ENCODE measurements at places on chromosomes 3 and 15.

- DNase-seq = no peak
Measured at GRCh38 chr3:4823986-4824925, 155.0 kb upstream of the BHLHE40 start.

GRCh38 chr3:119747357-119747756, 34.5 kb upstream of the NR1I2 start:
- no peak for DNase-seq

DNA sequence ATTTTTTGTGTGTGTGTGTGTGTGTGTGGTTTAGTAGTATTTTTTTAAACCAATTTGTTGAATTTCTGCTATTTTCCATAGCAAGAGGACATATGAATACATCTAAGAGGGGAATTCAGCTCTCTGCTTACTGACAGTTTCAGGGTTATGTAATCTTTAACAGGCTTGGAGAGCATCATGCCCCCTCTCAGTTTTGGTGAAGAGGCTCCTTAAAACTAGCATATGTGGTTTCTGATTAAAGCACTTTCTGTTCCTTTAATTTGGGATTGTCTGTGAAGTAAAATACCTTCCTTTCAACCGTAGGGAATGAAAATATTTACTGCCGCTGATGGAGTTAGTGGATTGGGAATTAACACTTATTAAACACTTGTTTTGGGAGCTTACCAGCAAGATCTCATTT, 19.4 kb upstream of the NFKBIZ start:
- DNase-seq = no peak

DNA sequence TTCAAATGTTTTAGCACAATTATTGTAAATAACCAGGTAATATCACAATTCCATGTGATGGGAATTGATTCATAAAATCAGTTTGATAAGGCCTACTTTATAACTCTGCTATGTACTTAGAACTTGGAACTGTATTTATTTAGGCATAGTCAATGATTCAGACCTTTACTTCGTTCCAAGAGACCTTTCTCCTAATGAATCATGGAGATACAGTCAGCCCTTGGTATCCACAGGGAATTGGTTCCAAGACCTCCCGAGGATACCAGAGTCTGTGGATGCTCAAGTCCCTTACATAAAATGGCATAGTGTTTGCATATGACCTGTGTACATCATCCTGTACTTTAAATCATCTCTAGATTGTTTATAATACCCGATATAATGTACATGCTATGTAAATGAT, 60.8 kb upstream of the UMPS start:
- no peak for DNase-seq

- DNase-seq = no peak
Measured at GRCh38 chr3:30996467-30996866, 102.0 kb upstream of the GADL1 start.

DNA sequence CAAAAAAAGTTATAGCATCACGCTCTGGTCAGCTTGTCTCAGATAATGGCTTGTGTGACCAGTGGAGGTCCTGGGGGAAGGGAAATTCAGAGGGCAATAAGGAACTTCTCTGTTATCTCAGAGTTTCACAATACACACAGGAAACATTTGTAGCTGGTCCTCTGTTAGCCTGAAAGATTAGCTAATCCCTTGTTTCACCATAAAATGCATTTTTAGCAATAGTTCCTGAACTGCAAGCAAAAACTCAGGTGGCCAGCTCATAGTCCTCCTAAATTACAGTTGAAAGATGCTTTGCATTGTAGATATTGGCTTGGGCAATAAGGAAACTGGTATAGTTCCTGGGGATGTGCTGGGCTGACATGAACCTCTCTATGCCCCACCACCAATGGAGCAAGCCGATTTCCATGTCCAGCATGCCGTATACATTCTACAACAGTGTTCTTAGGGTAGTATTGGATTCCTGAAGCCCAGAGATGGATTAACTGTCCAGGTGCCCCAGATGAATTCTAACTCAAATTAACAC, 141.5 kb upstream of the TBL1XR1 start:
- peak; percentile 37 for DNase-seq

GRCh38 chr15:59918994-59919951, 84.8 kb upstream of the FOXB1 start:
- DNase-seq = no peak

DNA sequence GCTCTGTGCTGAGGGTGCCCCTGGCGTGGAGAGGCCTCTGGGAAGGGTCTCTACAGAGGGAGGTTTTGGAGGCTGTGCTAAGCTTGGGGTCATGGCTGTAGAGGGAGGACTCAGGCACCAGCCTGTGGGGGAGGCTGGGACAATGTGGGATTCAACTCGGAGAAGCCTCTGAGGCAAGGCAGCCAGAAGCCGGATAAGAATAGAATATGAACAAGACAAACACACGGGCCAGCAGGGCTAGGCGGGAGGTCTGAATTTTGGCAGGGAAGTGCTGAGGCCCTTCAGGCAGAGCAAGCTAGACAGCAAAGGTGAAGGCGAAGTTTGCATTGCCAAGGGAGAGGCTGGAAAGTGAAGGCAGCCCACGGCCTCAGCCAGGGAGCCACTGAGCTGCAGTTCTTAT, 612.1 kb upstream of the NR2F2 start:
- no peak for DNase-seq

GRCh38 chr3:69941037-69941436, 58.5 kb upstream of the SAMMSON start:
- no peak for DNase-seq

- no peak for DNase-seq
Measured at GRCh38 chr15:75348562-75349350, 1.9 kb downstream of the NEIL1 start.

GRCh38 chr3:109899925-109900324, 562.6 kb upstream of the DPPA4 start:
- DNase-seq = no peak

- no peak for DNase-seq
Measured at GRCh38 chr3:186895406-186895805, 34.9 kb upstream of the ST6GAL1 start.

DNA sequence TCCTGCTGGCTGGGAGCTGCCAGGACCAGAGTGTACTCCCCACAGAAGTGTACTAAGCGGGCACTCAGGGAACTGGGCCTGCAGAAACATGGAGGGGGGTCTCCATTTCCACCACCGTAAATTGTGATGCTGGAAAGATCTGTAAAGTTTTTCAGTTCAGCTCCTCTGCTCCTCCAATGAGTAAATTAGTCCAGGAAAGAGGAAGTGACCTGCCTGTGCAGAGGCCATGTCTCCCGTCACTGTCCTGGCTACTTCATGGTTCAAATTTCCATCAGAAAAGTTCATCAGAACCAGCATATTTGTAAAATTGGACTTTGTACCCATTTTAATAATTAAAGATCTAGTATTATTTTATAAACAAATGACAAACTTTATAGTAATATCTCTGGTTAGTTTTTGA, 226.7 kb upstream of the THBS1 start:
- no peak for DNase-seq

DNA sequence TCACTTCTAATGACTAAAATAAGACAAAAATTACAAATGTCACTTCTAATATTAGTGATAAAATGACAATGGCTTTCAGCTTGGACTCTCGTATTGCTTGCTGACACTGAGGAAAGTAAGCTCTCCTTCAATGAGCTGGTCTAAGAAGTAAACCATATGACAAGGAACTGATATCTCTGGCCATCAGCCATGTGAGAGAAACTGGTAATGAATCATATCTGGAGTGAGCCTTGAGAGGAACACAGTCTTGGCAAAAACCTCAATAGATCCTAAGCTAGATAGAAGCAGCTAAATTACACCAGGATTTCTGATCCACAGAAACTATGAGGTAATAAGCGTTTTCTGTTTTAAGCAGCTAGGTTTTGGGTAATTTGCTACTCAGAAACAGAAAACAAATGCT, 1575.1 kb downstream of the OTOL1 start:
- no peak for DNase-seq

GRCh38 chr3:131396170-131396569, 14.6 kb downstream of the NUDT16 start:
- no peak for DNase-seq

DNA sequence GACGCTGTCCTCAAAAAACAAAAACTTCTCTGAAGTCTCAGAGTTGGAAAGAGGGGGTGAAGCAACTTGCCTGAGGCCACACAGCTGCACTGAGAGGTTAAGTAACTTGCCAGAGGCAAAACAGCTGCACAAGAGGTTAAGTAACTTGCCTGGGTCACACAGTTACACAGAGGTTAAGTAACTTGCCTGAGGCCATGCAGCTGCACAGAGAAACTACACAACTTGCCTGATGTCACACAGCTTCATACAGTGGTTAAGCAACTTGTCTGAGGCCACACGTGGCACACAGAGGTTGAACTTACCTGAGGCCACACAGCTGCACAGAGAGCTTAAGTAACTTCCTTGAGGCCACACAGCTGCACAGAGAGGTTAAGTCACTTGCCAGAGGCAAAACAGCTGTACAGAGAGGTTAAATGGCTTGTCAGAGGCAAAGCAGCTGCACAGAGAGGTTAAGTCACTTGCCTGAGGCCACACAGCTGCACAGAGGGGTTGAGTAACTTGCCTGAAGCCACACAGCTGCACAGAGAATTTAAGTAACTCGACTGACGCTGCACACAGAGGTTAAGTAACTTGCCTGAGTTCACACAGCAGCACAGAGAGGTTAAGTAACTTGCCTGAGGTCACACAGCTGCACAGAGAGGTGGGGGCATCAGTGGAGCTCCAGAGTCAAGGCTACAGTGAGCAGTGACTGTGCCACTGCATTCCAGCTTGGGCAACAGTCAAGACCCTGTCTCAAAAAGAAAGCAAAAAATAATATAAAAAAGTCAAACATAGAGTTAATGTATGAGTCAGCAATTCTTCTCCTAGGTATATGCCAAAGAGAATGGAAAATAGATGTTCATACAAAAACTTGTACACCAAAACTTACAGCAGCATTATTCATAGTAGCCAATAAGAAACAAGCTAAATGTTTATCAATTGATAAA, 12.0 kb upstream of the ACAD9 start:
- peak; percentile 40 for DNase-seq

DNA sequence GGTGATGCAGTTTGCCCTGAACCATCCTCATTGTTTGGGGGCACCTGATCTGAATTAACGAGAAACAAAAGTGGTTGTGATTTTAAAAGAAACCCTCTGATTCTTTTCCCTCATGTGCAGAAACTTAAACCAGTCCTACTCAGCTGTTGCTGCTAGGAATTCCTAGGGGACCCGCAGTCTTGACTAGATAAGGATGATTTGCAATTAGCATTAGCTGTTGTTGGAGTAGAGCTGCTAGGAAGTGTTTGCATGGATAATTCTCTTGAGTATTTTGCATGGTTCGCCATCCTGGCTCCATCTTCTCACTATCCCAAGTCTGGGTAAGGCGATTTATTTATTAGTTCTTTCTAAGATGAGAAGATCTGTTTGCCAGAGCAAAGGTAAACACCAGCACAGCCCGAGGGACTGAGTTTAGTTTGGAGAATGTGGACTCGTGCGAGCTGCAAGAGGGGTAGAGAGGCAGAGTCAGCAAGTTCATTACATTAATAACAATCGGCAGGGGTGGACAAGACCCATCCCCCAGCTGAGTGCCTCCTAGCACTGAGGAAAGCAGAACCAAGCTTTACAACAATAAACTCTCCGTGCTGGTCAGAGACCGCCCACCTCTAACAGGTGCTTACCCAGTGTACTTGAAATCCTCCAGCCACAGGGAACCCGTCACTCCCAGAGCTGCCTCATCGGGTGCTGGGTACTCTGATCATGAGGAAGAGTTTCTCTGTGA, 4.1 kb downstream of the FGD5 start:
- no peak for DNase-seq

GRCh38 chr15:79372428-79372827, 59.7 kb upstream of the MINAR1 start:
- no peak for DNase-seq

GRCh38 chr15:54841701-54842305, 354.9 kb downstream of the RSL24D1 start:
- DNase-seq = no peak

DNA sequence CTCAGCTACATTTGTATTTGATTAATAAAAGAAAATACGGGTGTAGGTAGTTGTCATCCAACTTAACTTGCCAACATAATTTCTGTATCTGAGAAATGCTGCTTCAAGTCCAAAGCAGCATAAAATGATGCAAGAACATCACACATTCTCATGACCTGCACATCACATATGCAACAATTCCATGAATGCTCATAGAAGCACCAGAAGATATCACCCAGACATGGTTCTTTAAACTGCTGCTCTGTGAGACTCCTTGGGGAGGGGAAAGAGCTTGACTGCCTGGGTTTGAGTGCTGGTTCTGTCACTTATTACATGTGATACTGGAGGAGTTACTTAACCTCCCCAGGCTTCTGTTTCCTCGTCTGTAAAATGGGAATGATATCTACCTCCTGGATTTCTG, 39.4 kb downstream of the CHST14 start:
- DNase-seq = peak; percentile 14

DNA sequence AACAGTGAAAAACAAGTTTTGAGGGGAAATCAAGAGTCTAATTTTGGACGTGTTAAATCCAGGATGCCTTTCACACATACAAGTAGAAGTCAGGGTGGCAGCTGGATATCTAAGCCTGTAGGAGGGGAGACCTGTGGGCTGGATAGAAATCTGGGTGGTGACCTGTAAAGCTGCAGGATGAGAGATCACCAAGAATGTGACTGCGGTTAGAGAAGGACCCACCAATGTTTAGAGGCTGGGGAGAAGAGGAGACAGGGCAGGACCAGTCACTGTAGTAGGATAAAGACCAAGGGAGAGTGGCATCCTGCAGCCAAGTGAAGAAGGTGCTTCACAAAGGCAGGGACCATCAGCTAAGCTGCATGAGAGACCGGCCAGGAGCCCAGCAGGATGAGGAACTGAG, 36.2 kb downstream of the MRAS start:
- no peak for DNase-seq

DNA sequence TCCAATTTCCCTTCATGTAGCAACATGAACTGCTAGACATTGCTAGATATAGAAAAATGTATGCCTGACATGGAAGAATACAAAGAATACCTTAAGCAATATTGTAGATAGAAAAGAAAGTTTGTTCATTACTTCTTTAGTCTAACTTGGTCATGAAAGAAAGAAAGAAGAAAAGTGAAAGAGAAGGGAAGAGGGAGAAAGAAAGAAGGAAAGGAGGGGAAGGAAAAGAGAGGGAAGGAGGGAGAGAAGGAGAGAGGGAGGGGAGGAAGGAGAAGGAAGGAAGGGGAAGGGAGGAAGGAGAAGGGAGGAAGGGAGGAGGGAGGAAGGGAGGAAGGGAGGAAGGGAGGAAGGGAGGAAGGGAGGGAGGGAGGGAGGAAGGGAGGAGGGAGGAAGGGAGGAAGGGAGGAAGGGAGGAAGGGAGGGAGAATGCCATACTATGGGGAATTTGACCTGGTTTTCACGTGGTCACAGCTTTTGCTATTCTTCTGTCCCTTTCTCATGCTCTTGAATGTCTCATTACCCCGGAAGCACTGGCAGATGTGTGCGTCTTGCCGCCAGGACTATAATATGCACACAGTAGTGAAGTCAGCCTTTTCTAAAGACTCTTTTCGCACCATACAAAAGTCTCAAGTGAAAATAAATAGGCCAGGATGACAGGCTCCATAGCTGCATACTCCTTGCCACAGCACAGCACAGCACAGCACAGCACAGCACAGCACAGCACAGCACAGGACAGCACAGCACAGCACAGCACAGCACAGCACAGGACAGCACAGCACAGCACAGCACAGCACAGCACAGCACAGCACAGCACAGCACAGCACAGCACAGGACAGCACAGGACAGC, 78.2 kb downstream of the CHAC1 start:
- no peak for DNase-seq

GRCh38 chr3:6540981-6541380, 319.9 kb upstream of the GRM7 start:
- DNase-seq = peak; percentile 1
